ENCODE measurements at places on chromosomes 7 and 10.

- no peak overlapping the region for H3K4me3 ChIP-seq
- no peaks in the 10 kb centered on the region for H3K27me3 ChIP-seq
- no peak for DNase-seq
- no peaks in the 10 kb centered on the region for H3K4me1 ChIP-seq
- no peaks in the 10 kb centered on the region for H3K36me3 ChIP-seq
- no peak overlapping the region for H3K27ac ChIP-seq
Observed at GRCh38 chr10:62766386-62766785, 38.1 kb upstream of the ADO start.

DNA sequence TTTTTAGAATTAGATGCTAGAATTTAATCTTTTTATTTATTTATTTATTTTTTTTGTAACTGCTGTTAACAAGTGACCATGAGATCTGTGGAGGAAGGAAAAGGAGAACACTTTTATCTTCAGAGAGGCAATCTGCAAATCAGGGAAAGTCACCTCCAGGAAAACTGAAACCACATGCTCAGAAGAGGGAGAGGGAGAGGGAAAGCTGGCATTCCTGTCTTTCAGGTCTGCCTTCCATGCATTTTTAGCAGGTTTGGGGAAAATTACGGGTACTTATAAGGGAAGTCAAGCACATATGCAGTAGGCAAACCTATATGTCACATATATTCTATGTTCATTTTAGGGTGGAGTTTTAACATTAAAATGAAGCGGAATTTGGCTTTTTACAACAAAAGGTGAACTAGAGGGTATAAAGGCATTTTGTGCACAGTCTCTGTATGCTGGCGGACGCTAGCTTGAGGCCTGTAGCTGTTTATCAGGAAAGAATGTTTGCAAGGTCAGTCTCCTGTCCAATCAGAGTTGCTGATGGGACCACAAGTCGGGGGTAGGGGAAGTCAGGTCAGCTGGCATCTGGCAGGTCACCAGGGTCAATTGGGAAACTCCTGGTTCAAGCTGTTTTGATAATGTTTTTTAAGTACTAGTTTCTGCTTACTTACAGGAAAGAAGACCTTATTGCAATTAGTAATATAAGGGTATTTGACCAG lies 333.5 kb downstream of the GPR158 start:
- H3K4me1 ChIP-seq: peaks cover 7% of the 10 kb centered on the region
- no peak overlapping the region for H3K27ac ChIP-seq
- no peak overlapping the region for H3K4me3 ChIP-seq
- H3K27me3 ChIP-seq: no peaks in the 10 kb centered on the region
- DNase-seq: no peak

GRCh38 chr10:121294630-121295029 lies 303.6 kb downstream of the FGFR2 start:
- no peaks in the 10 kb centered on the region for H3K4me1 ChIP-seq
- no peak overlapping the region for H3K27ac ChIP-seq
- H3K27me3 ChIP-seq: no peaks in the 10 kb centered on the region
- no peak for DNase-seq

GRCh38 chr7:76354981-76355730 lies 3.6 kb downstream of the YWHAG start:
- H3K4me3 ChIP-seq: no peak overlapping the region
- no peak for DNase-seq
- H3K27me3 ChIP-seq: no peaks in the 10 kb centered on the region
- peaks cover 13% of the 10 kb centered on the region for H3K36me3 ChIP-seq

GRCh38 chr10:44426247-44427034 lies 41.5 kb upstream of the CXCL12 start:
- no peak for DNase-seq
- peaks cover 6% of the 10 kb centered on the region for H3K4me1 ChIP-seq
- no peaks in the 10 kb centered on the region for H3K36me3 ChIP-seq
- H3K27me3 ChIP-seq: no peaks in the 10 kb centered on the region
- H3K27ac ChIP-seq: no peak overlapping the region

- no peak overlapping the region for H3K27ac ChIP-seq
- H3K4me3 ChIP-seq: no peak overlapping the region
- H3K27me3 ChIP-seq: no peaks in the 10 kb centered on the region
- no peak for DNase-seq
- H3K4me1 ChIP-seq: peaks cover 2% of the 10 kb centered on the region
- H3K36me3 ChIP-seq: no peaks in the 10 kb centered on the region
Observed at GRCh38 chr7:80611779-80612178, 26.7 kb upstream of the CD36 start.

Data from neuronal stem cell (in vitro differentiated cells).